ENCODE measurements at places on chromosomes 5 and 9.

DNA sequence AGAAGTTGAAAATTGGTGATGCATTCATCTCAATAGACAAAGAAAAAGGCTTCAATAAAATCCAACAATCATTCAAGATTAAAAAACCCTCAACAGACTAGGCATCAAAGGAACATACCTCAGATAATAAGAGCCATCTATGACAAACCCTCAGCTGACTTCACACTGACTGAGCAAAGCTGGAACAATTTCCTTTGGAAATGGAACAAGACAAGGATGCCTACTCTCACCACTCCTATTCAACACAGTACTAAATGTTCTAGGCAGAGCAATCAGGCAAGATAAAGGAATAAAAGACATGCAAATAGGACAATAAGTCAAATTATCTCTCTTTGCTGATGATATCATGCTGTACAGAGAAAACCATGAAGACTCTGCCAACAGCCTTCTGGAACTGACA, 1188.1 kb downstream of the DTWD2 start:
- DNase-seq, result no peak

DNA sequence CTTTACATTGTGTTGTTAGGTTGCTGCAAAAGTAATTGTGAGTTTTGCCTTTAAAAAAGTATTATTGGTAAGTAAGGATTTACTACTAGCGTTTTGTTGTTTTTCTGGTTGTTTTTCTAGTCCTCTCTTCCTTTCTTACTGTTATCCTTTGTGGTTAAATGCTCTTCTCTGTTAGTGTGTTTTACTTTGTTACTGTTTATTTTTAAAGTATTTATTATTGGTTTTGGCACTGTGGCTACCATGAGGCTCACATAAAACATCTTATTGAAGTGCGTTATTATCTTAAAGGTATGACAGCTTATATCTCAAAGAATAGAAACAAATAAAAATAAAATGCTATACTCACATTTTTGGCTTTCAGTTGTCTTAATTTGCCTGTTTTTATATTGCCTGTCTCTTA, 17.6 kb downstream of the DMXL1 start:
- DNase-seq, result no peak

DNA sequence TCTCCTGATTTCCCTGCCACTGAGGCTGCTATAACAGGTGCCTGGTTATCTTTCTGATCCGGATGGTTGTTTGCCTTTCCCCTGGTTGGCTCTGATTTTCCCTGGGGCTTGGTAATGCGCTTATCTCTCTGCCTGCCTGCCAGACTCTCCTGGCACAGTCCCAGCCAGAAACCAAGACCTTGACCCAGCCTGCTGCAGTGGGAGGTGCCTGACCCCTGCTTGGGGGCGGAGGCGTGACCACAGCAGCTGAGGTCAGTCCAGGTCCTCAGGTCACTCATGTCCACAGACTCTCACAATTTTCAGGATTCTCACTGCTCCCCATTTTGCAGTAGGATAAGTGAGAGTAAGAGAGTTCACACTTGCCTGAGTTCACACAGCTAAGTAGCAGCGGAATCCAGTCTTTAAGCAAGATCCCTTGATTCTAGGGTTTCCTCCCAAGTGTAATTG, 24.4 kb upstream of the SYNPO start:
- DNase-seq, result no peak

DNA sequence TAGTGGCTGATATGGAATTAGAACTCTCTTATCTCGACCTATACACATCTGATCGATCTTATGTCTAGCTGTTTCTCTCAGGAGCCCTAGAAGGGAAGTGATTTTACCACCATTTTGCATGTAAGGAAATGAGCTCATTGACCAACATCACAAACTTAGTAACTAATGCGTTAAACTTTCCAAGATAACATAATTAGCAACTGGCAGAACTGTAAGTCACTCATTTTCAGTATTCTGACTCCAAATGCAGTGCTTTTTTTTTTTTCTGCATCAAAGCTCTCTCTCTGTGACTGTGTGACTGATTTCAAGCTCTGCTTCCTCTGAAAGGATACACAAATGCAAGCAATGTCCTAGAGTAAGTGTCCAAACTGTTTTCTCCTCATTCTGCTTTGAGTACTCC, 68.1 kb upstream of the FBXL7 start:
- no peak for DNase-seq

DNA sequence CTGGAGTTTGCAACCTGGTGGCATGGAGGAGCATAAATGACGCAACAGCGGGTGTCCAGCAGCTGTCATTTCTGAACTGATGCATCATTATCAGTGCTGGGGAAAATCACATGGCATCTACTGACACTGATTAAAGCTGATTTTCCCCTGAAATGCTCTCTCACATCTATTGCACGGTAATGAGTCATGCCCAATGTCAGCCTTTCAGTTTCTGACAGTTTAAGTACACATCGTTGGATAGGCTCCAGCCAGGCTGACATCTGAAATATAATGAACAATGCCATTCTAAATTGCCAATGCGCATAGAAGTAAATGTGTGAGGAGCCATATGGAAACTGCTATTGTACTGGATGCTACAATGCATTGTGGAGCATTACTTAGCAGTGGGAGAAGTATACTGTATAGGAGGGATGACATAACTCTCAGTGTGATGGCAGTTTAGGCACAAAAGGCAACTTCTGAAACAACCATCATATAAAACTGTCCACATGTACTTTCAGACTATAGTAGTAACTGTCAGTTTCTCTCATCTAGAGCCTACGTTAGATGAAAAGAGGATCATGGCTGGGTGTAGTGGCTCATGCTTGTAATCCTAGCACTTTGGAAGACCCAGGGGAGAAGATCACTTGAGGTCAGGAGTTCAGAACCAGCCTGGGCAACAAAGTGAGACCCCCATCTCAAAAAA, 389.3 kb upstream of the DMAC1 start:
- no peak for DNase-seq

GRCh38 chr9:81112627-81113452, 576.5 kb downstream of the TLE1 start:
- no peak for DNase-seq

DNA sequence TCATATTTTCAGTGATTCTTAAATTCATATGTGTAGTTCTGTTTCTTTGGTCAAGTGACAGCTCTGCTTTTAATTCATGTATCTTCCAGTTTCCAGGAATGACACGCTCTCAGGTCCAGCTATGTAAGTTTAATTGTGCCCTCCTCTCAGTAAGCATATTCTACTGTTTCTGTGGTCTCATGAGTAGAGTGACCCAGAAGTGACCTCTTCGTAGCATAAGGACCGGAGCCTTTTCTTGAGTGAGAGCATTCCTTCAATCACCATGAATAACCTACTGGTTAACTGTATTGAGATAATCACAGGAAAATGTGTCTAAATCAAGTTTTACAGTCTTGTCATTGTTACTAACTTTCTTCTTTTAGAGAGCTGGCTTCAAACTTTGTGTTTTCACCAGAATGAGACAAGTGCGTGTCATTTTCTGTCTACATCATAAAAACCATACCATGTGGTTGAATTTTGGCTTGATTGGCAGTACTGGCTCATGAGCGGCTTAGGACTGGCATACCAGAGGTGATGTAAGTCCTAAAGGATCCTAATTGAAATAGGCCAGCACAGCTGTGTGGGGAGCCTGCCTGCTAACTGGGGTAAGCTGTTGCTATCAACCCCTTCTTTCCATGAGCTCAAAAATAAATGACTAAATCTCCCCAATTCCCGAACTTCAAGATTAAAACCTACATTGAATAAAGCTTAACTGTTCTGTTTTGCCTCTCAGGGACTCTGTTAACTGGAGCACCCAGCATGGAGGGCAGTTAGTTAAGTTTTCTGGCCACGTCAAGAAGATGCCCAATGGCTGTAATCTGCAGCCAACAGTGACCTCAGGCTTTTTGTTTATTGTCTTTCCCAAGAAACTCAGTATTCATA, 4.8 kb downstream of the ADAMTSL1 start:
- no peak for DNase-seq

- DNase-seq, result no peak
These were observed 48.9 kb downstream of the SLC12A7 start for GRCh38 chr5:1062761-1063568.

GRCh38 chr5:179764056-179764455, 29.7 kb upstream of the LTC4S start:
- DNase-seq, result no peak

DNA sequence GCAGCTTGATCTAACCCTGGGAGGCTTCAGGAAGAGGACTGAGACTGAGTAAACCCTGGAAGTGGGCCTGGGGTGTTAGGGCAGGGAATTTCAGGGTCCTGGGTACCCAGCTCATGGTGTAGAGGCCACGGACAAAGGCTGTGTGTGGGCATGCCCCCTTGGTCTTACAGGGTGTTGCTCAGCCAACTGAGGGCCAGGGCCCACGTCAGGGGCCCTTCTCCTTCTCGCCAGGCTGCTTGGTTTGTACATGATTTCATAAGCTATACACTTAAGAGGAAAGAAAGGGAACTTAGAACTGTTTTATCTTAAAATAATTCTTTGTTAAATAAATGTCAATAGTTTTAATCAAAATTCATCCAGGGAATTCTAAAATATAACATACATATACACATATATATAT, 95.4 kb downstream of the TLE4 start:
- DNase-seq, result no peak

DNA sequence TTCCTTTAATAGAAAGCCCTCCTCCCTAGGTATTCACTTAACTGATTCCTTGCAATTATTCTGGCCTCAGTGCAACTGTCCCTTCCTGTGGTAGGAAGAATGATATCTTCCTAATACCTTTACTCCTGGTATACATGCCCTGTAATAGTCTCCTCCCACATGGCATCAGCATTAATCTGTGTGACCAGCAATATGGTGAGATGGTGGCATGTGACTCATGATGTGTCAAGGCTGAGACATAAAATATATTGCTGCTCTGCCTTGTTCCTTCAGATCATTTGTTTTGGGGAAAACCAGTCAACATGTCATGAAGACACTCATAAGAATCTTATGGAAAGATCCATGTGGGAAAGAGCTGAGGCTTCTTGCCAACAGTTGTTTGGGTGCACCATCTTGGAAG, 149.1 kb upstream of the TRPM3 start:
- DNase-seq, result no peak

DNA sequence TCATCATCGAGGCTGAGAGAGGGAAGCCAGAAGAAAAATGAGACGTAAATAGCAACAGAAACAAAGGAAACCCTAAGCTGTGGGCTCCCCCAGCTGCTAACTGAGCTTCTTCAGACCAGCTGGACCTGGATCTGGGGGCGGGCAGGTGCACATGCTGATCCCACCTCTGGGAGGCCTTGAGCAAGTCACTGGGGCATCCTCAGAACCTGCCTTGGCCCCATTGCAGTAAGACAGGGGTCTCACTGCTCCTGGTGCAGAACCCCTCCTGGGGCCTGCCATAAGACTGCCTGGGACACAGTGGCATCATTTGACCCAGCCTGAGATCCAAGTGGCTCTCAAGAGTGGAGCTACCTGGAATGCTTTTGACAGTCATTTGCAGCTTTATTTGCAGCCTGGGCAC, 77.4 kb downstream of the PHF2 start:
- DNase-seq, result no peak

GRCh38 chr5:149060325-149060724, 2.5 kb downstream of the SH3TC2 start:
- no peak for DNase-seq

- DNase-seq, result no peak
These were observed 15.9 kb downstream of the ATP6V0E1 start for GRCh38 chr5:172999372-172999973.

- no peak for DNase-seq
These were observed 2.2 kb downstream of the ZNF366 start for GRCh38 chr5:72505016-72505415.

- DNase-seq, result no peak
These were observed 35.2 kb upstream of the SPARC start for GRCh38 chr5:151721812-151722391.

GRCh38 chr5:10534561-10535530, 29.0 kb upstream of the ANKRD33B start:
- DNase-seq, result no peak

GRCh38 chr5:141260458-141261237, 15.5 kb downstream of the PCDHB15 start:
- no peak for DNase-seq

- DNase-seq, result no peak
These were observed 56.4 kb upstream of the LARP1 start for GRCh38 chr5:154698763-154699162.

- no peak for DNase-seq
These were observed 49.1 kb upstream of the CLK4 start for GRCh38 chr5:178675922-178676321.

DNA sequence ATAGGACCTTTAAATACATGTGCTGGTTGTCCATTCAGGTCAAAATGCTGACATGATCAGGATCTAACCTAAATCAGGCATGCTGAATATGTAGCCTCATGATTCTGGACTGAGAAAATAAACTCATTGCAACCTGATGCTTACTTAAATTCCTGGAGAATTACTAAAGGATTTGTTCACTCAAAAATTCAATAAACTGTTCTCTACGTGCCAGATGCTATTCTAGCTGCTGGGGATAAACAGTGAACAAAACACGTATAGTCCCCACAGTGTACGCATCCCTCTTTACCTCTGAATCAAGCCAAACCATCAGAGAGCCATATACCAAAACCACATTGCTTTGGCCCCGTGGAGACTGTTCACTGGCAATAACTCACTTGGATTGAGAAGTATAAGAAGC, 6.1 kb downstream of the SCAI start:
- DNase-seq, result no peak

DNA sequence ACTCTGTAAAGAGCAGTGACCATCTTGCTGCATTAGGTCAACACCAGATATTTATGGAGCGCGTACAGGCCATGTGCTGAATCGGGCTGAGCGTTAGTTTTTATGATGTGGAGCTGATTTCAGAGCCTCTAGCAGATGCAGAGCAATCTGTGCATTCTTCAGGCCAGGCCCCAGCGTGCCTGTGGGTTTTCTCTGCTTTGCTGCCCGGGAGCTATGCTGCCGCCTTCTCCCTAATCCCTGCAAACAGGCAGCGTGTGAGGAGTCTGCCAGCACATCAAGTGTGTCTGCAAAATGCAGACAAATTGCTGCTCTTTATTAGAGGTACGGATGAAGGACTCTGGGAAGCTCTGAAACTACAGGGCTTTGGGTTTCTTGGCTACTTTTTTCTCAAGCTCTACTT, 170.0 kb downstream of the NTRK2 start:
- DNase-seq, result no peak

DNA sequence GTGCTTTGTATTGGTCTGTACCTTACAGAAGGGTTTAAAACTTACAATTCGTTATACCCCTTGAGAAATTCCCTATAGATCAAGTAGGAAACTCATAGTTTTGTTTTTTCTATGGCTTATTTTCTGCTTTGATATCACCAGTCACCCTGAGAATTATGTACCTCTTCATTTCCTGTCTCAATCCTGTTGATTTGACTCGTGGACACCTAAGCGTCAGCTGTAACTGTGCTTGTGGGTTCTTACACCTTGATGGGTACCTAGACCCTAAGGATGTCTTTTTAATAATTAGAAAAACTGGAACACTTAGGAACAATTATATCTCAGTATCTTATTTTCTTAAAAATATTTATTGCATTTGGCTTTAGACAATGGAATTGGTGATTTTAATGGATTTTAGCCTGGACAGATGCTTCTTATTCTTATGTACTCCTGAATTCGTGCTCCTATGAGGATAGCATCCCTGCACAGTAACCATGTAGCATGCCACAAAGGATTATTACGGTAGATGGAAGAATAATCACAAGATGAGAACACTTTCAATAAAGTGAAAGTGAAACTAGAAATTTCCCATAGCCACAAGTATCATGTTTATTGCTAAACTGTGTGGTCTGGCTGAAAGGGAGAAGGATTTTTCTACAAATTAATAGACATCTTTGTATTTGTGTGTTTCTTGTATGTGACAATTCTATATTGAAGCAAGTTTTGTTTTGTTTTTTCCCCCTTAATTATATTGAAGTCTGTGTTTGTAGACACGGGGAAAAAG, 1920.3 kb upstream of the WWC1 start:
- DNase-seq, result no peak

GRCh38 chr9:16029046-16029615, 476.3 kb downstream of the CCDC171 start:
- DNase-seq, result no peak
